ENCODE measurements at places on chromosomes 5 and 9.

GRCh38 chr5:73678807-73679206, 52.8 kb downstream of the ARHGEF28 start:
- DNase-seq: no peak

DNA sequence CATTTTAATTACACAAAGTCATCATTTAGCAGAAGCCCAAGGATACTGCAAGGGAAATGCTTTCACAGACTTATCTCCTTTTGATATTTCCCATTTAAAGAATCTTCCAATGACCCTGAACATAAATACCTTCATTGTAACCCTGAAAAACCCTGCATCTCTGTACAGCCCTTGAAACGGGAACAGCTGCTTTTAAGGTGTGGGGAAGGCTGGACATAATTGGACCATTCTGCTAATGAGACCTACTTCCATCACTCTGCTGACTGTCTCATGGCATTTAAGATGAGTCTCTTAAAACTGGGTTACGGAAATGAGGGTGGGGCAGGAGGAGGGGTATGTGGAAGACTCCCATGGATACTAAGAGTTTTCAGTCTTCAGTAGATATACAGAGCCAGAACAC, 485.8 kb downstream of the BRINP1 start:
- no peak for DNase-seq

DNA sequence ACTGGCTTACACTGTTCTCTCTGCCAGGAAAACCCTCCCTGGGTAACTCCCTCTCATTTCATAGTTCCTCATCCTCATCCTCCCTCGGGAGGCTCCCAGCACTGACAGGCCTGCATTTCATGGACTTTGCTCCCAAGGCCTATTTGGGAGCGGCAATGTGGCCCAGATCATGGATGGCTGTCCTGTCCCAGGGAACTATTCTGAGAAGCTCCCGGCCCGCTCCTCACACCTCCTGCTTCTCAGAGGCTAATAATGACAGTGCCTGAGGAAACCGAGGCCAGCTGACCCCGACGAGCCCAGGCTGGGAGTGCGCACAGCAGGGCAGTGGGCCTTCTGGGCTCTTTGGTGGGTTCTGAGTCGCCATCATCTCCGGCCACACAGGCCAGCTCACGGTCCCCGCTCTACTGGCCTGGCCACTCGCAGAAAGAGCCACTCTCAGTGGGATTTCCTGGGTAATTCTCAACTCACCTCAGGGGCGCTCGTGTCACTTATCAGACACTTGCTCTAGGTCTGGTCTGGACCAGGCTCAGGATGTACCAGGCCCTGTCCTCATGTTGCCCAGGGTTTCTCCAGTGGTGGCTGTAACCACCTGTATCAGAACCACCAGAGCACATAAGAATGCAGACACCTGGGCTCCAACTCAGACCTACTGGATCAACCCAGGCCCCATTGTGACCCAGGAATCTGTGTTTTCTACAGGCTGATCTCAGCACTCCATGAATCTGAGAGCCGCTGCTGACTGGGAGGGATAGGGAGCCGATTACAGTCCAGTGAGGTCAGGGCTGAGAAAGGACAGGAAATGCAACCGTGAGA, 2.0 kb upstream of the DOLPP1 start:
- DNase-seq: no peak

DNA sequence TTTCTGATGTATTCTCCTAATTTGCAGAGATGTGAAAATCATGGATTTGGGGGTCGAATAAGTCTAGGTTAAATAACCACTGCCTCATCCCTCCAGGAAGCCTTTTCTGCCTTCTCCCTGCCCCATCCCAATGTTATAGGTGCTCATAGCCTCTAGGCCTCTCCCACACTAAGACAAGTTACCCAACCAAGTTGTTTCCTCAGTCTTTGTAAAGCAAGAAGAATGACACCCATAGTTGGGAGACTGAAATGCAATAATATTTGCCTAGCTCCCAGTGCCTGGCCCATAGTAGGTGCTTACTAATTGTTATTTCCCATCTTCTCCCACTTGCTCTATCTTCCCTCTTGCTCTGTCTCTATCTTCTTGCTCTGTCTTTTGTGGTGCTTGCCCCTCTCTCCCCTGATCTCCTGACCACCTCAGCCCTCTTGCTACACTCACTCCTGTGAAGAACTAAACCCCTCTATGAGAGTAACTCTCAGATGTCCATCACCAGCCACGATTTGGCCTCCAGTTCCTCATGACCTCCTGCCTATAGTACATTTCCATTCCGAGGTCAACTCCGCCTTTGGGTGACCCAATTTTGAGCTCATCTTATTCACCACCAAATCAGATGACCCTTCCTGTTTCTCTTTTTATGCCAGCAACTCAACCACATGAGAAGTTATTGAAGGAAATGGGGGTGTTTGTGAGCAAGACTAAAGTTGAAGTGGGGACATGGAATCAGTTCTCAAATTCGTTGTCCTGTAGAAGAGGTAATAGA, 7.0 kb downstream of the AFAP1L1 start:
- no peak for DNase-seq
